ENCODE measurements at places on chromosomes 7 and 10.

GRCh38 chr7:132472463-132473120 lies 103.7 kb downstream of the PLXNA4 start:
- no peak for DNase-seq

DNA sequence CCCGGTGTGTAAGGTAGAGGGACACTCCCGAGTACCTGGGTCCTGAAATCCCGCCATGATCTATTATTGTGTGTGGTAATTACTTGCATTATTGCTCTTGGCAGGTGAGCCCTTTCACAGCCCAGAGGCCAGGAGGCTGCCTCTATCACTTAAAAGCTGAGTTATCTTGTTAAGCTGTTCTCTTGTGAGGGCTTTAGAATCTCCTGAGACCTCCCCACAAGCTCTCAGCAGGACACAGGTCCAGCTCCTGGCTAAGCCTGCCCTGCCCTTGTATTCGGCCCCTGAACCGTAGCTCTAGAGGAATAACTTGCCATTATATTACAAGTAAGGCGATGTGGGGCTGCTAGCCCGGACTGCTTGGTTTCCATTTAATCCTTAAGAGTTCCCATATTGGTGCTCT lies 13.9 kb downstream of the SND1 start:
- no peak for DNase-seq

- no peak for DNase-seq
These were observed 100.3 kb upstream of the ANK3 start for GRCh38 chr10:60490013-60490412.

DNA sequence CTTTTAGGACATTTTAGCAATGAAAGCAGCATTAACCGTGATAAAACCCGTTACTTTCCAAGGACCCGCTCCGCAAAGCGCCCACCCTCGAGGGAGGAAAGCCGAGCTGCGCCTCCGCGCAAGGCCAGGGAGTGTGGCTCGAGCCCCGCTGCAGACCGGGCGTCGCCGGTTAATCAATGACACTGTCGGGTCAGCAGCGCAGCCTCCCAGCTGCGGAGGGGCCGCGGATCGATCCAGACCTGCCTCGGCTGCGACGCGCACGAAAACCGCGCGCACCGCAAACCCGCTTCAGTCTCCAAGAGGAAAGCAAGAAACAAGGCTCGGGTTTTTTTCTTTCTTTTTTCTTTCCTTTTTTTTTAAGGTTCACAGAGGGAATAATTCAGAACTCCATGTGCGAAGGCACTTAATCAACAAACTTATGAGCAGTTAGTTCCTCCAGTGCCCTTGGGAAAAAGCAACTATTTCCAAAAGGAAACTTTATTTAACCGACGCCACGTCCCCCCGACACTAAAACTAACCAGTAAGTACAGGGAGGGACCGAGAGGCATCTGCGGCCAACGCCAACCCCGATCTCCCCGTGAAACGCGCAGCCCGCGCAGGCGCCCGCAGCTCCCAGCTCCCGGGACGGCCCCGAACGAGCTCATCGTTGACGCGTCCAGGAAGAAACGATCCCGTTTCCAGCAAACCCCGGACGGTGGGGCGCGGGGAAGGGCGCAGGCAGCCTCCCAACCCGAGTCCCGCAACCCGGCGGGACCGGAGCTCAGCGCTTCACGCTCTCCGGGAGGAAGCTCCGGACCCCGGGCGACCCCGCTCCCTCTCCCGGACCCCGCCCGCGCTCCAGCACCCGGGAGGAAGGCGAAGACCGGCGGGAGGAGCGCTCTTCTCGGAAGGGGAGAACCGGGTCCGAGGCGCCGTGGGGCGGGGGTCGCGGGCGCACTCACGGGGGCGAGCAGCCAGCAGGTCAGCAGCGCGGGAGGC lies 598 bp downstream of the VIPR2 start:
- no peak for DNase-seq

- no peak for DNase-seq
These were observed 139.3 kb downstream of the GLI3 start for GRCh38 chr7:42097752-42098151.

DNA sequence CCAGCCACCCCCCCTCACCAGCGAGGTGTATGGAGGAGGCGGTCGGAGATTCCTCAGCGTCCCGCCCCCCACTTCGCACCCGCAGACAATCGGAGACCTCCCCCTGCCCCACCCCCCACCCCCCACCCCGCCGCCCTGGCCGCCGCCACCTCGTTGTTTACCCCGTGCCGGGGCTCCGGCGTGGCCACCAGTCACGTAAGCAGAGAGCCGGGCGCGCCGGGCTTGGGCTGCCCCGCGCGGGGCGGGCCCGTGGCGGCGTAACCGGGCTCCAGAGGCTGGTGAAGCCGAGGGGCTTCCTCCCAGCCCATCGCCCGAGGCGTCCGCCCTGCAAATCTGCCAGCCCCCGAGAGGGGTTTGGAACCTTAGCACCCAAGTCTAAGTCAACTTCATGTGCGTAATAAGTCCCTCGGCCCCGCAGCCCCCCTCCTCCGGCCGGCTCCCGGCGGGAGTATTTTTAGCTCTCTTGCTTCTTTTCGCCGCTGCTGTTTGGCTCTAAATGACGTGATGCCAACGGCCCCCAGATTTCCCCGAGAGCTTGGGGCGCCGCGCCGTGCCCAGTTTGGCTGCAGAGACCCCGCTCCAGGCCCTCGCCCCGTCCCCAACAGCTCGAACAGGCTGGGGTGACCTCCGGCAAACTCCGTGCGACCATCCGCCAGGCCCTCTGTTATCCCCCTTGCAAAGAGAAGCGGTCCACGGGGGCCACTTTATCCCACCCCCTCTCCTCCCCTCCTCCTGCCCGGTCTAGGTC lies 2.7 kb downstream of the MXI1 start:
- no peak for DNase-seq

Data from stimulated activated CD8-positive, alpha-beta memory T cell treated with anti-CD3 and anti-CD28 coated beads, Interleukin-7, amount 100 ng/mL, for 1 hour (primary cell).